ENCODE measurements at places on chromosomes 11 and 22.

- DNase-seq: no peak
Measured at GRCh38 chr11:96124155-96124554, 200.2 kb upstream of the MTMR2 start.

DNA sequence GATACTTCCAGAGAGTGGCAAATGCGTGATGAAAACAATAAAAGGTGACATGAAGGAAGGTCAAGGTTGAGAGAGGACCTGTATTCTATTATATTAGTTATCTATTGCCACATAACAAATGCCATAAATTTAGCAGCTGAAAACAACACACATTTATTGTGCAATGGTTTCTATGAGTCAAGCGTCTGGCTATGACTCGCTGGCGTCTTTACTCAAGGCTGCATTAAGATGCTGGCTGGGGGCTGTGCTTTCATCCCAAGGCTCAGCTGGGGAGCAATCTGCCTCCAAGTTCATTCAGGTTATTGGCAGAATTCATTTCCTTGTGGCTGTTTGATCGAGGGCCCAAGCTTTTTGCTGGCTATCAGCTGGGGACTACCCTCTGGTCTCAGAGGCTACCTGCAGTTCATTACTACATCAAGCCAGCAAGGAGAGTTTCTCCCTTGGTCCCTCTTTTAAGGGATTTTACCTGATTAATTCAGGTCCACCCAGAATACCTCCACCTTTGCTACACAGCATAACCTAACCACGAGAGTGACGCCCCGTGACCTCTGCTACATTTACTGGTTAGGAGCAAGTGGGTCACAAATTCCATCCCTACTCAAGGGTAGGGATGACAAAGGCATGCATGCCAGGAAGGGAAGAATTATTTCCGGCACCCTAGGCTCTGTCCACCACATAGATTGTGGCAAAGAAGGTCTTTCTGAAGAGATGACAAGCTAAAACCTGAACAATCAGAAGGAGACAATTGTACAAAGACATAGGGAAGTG, 549.1 kb downstream of the MN1 start:
- DNase-seq: no peak

GRCh38 chr22:36124666-36125065, 35.9 kb downstream of the APOL3 start:
- no peak for DNase-seq

DNA sequence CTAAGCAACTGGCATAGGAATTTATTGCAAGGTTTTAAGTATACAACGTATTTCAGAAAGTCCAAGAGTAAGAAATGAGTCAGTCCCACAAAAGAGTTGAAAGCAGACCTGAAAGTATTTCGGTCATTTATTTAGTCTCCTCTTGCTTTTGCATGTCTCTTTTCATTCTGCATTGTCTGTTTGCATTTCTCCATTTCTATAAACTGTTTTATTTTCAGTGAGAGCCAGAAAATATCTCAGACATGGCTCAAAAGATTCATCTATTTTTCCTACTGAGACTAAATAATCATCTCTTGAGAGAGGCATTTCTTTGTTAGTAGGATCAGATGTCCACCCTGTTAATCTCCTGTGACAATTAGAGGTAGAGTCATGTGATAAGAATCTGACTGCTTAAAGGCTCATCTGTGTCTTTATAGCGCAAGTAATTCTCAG, 219.1 kb upstream of the CCDC179 start:
- DNase-seq: no peak

DNA sequence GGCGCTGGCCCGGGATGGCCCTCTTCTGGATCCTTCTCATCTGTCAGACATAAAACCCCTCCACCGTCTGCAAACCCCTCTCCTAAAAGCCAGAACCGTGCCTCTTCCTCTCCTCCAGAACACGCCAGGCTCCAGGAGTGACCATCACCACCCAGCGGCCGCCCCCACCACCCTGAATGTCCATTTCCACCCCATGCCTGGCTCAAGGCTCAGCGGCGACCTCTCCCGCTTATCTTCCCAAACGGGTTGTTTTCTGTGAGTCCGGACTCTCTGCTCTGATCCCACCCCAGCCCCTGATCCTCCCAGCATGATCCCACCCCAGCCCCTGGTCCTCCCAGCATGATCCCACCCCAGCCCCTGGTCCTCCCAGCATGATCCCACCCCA, 37.6 kb downstream of the CELSR1 start:
- no peak for DNase-seq

- DNase-seq: no peak
Measured at GRCh38 chr22:29716814-29717545, 2.8 kb upstream of the CABP7 start.

DNA sequence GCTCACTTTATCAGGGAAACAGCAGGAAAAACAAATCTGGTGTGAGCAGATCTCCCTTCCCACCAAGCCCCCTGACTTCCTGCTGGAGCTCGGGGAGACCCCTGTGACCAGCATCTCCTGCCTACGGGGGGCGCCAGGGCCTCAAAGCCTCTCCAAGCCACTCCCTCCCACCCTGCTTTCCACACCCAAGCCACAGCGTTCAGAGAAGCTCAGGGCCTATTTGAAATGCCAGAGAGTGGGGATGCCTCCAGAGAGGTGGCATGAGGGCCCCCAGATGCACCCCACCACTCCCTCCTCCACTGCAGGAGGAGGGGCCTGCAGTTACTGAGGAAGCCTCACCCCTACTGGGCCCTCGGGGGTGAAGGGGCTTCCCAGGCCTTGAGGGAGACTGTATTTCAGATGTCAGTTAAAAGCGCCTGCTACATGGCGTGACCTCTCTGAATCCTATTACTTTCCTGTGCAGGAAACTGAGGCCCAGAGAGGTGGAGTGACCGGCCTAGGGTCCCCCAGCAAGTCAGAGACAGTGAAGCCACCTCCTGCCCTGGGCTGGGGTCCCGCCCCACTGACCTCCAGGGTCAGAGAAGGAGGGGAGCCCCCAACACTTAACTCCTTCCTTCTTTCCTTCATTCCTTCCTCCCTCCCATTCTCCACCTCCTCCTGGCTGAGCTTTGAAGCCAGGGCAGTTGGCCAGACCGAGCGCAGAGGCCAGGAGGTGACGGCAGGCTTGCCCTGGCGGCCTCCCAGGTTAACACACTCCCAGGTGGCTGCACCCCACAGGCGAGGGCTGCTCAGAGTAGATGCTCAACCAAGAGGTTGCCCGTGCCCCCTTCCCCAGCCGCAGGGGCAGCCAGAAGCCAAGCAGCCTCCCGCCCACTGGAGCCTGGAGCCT, 6.0 kb upstream of the CDKN1C start:
- DNase-seq: no peak

GRCh38 chr11:69419662-69420395, 61.6 kb upstream of the LINC01488 start:
- no peak for DNase-seq

- DNase-seq: no peak
Measured at GRCh38 chr11:78660471-78660870, 85.8 kb upstream of the NARS2 start.

DNA sequence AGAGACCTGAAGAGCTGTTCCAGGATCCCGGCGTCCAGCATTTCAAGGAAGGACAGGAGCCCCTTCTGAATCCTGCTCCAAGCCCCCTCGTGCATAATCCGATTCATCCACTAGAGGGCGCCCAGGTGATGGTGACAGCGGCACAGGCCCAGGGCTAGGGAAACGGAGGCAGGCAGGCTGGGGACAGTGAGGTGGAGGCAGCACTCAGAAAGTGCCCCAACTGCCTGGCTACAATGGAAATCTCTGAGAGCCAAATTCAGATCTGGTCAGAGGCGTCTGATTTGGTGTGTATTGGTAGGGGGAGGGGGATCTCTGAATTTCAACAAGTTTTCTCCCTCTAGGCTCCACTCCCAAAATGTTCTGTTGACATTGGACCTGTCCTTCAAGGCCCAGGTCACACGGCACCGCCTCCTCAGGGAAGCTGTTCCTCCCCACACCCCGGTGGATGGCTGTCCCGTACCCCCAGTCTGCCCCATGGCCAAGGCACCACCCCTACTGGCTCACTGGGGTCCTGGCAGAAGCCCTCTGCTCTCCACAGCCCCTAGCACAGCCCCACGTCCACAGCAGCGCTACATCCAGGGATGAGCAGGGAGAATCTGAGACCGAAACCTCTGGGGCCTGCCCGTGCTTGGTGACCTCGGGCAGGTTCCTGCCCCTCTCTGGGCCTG, 142.9 kb downstream of the CRYBB2 start:
- peak; percentile 39 for DNase-seq

GRCh38 chr11:102194257-102194656, 84.0 kb downstream of the YAP1 start:
- no peak for DNase-seq

- DNase-seq: no peak
Measured at GRCh38 chr11:2461253-2461955, 16.6 kb downstream of the KCNQ1 start.

DNA sequence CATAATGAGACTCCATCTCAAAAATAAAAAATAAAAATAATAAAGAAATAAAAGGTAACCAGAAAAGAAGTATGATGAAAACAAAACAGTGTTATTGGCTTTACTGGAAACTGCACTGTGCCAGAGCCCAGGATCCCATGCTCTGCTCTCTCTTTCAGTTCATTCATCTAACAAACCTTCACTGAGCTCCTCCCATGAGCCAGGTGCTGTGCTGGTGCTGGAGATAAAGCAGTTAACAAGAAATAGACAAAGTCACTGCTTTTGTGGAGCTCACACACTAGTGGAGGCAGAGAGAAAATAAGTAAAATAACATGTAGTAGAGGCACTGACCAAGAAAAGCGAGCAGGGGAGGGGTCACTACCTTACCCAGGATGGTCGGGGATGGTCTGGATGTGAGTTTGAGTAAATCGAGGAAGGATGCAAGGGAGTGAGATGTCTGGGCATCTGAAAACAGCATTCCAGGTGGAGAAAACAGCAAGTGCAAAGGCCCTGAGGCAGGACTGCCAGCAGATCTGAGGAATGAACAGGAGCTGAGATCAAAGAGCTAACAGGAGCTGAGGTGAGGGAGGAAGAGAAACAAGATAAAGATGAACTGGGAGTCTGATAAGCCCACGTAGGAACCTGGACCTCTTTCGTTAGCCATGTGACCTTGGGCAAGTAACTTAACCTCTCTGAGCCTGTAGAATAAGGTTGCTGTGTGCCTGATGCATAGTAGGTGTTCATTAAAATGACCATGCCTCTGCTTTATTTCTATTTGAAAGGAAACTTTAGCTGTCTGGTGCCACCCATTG, 31.3 kb upstream of the CD82 start:
- no peak for DNase-seq

- DNase-seq: no peak
Measured at GRCh38 chr11:93613231-93613831, 48.2 kb upstream of the CEP295 start.

DNA sequence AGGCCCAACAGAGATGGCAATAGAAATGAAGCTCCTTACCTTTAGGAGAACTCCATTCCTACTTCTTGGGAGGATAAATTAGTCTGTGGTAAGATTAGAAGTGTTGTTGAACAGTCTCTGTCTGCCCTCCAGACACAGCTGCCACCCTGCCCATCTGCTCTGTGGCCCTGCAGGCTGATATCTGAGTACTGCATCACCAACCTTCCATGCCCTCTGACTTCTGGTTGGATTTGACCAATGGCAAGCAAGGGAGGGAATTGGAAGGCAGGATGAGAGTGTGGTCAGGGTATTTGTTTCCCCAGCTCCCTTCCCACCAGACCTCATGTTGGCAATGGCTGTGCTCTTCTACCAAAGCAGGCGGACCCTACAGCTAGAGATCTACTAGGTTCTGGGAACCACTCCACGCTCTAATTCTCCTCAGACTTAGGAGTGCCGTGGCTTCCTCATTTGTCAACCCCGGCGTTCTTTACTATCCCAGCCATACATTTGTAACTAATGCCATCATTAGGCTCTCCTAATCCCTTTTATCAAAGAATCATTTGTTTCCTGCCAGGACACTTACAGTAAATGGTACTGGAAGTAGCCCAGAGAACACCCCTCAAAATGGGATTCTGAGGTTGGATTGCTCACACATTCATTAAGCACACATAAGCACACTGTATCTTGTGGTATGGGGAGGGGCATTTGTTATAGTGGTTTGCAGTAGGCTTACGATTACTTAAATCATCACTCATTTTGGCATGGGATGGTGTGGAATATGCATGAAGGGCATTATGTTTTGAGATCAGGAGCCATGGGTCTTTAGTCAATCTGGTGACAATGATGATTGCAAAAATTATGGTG, 35.4 kb upstream of the CD44 start:
- DNase-seq: no peak

- no peak for DNase-seq
Measured at GRCh38 chr11:12211331-12212065, 101.1 kb downstream of the MICAL2 start.

DNA sequence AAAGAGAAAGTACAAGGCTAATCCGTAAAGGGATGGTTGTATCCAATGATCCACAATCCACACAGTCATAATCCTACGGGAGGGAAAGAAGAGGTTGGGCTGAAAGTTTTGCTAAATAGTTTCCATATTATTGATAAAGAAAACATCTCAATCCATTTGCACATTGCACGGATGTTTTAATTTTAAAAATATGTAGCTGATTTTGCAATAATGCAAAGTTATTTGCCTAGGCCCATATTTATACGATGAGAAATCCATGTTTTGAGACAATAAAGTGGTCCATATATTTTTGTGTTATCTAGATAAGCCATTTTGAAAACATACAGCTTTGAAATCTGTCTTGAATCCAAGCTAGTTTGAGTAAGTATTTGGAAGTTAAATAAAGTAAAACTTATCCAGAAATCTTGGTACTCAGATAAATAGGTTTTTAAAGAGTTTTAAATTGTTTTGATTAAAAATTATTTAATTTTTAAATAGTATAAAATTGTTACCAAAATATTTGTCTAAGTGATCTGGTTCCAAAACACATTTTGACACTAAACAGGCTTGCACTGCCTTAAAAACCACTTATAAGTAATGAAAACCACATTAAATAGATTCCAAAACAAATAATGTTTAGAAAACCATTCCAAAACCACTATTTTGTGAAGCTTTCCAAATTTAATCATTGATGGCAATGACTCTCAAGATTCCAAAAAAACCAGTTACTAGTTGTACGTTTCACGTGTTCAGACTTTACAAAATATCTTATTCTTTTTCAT, 38.2 kb upstream of the PAMR1 start:
- no peak for DNase-seq

DNA sequence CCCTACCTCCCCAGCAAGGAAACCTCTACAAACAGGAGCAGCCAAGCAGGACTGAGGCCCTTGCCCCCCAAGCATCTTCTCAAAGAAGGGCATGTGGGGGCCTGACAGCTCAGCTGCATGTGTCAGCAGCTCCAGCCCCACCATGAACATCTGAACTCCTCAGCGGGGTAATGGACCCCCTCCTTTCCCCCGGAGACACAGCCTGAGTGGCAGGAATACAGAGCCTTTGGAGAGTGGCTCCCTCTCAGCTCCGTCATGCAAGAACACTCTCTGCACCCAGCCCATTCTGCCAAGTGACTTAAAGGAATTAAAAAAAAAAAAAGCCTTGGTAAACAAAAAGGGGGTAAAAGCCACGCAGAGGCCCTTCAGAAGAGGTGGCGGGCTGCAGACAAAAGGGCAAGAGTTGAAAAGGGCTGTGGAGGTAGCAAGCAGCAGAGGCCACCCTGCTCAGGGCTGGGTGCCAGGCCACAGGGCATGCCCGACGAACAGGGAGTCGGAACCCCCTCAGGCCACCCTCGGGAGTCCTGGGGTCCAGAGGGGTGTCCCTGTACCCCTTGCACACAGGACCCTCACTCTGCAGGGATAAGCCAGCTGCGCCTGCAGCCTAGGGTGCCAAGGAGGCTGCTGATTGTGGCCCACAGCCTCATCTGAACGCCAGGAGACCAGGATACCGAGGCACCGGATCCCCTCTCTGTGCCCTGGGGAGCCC, 62.5 kb downstream of the MACROD1 start:
- DNase-seq: no peak

GRCh38 chr11:76371170-76371569, 9.8 kb downstream of the THAP12 start:
- no peak for DNase-seq

- no peak for DNase-seq
Measured at GRCh38 chr22:27993774-27994350, 74.8 kb upstream of the PITPNB start.
